Activated CD4-positive, alpha-beta T cell treated with anti-CD3 and anti-CD28 coated beads for 4 hours (primary cell): ENCODE measurements at places on chromosomes 1 and 21.
A peak's percentile ranks its signal among the peaks of the same experiment; 100 is the strongest.

DNA sequence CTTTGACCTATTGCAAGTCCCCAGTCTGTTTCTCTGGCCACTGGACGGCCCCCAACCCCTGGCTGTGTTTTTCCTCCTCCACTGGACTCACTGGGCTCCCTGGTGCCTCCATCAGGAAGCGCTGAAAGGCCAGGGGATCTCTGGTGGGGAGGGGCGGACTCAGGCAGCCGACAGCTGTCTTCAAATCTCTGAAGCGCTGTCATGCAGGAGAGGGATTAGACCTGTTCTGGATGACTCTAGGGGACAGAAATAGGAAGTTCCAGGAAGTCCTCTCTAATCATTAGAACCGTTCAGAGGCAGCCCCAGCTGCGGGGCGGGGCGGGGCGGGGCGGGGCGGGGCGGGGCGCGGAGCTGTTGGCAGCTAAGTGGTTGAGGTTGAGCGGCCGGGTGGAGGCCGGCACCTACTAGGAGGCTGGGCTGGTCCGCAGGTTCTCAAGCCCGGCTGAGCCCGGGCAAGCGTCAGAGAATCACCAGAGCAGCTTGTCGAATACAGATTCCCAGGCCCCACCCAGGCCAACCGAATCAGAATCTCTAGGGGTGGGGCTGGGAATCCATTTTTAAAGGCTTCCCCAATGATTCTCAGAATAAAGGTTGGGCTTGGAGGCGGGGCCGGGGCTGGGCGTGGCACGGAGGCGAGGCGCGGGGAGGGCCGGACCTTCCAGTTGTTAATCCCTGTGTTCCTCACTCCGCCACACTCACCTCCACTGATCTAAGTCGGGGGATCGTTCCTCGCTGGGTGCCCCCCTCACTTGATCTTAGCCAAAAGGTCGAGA lies 11.4 kb upstream of the PHLDA3 start:
- peak; percentile 40 for DNase-seq

DNA sequence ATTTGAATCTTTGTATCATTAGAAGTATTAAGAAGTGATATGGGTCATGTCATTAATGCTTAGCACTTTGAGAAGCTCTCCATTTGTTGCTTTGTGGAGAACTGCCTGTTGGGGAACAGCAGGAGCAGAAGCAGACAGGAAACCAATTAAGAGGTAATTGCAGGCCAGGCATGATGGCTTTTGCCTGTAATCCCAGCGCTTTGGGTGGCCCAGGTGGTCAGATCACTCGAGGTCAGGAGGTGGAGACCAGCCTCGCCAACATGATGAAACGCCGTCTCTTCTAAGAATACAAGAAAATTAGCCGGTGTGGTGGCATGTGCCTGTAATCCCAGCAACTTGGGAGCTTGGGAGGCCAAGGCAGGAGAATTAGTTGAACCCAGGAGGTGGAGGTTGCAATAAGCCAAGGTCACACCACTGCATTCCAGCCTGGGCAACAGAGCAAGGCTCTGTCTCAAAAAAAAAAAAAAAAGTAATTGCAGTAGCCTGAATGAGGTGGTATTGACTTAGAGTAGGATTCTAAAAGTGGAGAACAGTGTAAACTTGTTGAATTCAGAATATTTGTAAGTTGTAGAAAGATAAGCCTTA lies 57.8 kb upstream of the FASLG start:
- no peak for DNase-seq

GRCh38 chr1:41078616-41079015 lies 57.1 kb upstream of the SLFNL1 start:
- DNase-seq = no peak

DNA sequence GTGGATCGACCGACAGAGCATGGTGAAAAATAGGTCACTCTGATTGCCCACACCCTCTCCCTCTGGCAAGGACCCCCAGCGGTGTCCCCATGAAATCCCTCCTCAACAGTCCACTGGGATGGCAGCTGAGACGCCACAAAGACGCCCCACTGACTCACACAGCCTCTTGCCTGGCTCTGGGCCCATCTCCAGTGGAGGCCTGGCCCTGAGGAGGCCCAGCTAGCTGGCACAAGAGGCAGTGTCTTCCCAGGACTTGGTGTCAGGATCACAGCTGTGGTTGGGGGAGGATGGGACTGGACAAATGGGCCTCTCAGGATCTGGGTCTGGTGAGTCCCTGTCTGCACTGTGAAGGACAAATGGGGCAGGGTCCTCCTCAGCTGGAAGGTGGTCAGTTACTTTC lies 4.6 kb downstream of the ALX3 start:
- DNase-seq = no peak

DNA sequence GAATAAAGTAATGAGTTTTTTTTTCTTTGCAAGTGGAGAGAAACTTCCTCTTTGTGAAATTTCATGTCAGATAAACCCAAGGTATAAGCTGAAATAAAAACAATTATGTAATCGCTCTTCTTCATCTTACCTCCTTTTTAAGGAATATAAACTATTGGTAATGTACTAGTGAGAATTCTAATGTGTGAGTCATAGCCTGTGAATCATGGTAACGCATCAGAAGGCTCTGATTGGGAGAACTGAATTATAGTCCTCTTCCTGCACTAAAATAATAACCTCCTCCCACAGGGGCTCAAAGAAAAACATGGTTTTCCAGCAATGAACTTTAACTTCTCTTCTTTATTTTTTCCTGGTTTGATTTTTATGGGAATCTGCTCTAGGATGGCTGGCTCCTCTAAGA lies 57.1 kb upstream of the COX20 start:
- no peak for DNase-seq

DNA sequence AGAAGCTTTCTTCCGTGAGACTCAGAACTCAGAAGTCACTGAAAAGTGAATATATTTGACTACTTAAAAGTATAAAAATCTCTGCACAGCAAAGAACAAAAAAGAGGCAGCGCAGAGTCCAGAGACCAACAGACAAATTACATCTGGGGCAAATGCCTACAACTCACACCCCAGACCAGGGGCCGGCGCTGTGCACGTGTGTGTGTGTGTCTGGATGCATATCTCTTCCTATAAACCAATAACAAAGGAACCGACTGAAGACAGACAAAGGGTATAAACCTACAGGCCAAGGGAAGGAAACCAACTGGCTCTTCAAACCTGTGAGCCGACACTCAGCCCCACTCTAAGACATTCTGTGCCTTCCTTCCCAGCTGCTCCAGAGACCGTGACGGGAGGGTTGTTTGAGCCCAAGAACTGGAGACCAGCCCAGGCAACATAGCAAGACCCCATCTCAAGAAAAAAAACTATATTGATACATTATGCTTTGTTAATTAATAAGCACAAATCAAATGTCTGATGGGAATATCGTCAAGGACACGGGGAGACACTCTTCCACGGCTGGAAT lies 18.8 kb downstream of the WNT9A start:
- DNase-seq = no peak

DNA sequence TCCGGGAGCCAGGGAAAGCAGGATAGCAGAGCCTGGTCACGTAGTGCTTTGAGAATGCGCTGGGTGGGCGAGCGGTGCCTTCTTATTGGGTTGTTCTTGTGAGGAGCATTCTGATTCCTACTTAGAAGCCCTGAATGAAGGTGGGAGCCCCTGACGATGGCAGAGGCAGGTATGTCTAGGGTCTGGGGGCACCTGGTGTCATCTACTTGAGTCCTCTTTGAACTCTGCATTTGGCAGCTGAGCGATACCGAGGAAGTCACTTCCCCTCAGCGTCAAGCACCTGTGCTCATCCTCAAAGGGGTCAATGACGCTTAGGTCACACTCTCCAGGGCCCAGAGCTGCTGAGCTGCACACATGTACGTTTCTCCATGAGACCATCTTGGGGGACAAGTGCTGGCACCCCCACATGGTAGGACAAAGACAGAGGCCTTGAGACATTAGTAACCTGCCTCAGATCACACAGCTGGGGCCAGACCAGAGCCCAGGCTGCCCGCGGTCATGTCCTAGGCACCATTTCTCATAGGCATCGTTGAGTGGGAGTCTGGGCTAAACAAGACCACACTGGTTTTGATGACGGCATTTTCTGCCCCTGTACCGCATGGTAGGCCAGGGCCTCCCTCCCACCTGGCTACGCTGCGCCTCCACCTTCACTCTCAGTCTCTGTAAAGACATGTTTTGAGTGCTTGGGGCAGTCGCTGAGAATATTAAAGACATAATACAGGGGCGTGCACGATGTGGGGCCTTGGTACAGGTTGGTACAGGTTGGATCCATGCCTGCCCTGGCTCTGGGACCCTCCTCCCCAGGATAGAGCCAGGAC lies 69.1 kb upstream of the ABCG1 start:
- DNase-seq = no peak

- no peak for DNase-seq
Observed at GRCh38 chr1:232861107-232861506, 55.9 kb downstream of the MAP10 start.

GRCh38 chr1:163308811-163309210 lies 12.9 kb upstream of the NUF2 start:
- no peak for DNase-seq

DNA sequence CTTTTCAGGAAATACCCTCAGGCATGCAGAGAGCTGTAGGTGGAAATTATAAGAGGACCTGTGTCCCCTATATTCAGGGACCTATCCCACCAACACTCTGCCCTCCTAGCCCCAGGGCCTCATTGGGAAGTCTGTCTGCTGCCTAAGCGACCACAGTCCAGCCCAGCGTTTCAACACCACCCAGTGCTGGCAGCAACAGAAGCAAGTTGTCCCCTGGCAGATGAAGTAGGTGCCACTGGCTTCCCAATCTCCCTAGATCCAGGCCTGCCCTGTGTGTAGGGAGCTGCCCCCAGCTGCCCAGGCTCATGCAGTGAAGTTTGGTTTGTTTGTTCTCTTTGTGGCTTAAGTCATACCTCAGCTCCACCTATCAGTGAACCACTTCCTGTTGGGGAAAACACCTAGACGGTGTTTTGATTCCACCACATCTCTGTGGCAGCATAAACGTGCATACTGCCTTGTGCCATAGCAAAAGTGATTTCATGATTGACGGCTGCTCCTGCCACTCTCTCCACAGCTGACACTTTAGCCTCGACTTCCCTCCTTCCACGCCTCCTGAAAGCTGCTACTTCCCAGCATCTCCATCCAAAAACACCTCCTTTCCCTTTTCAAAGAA lies 8.1 kb upstream of the LEFTY1 start:
- DNase-seq = peak; percentile 64

DNA sequence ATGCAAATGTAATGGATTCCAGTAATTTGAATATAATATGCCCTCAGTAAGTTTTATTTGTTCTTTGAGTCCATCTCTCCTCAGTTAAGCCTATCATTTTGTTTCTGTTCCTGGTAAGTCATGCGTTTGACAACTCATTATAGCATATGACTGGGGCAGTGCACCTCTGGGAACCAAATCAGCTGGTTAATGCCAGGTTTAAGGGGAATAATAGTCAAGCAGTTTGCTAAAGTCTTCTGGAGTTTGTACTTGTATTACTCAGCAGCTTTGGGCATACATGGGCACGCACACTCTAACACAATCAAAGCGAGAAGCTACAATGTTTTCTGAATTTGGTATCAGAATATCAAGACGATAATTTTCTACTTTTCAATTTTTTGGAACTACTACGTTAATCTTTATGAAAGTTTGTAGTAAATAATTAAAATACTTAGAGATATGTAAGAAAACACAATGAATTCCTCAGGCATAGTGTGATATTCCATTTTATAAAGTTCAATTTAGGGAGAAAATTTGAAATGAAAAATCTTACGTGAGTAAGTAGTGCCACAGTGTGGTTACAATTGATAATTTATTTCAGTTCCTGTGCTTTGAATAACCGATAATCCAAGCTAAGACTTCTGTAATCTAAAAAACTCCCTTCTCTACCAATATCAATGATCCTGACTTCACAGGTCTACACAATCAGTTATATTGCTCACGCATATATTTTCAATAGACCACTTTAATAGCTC lies 43.8 kb upstream of the KCTD3 start:
- DNase-seq = no peak

DNA sequence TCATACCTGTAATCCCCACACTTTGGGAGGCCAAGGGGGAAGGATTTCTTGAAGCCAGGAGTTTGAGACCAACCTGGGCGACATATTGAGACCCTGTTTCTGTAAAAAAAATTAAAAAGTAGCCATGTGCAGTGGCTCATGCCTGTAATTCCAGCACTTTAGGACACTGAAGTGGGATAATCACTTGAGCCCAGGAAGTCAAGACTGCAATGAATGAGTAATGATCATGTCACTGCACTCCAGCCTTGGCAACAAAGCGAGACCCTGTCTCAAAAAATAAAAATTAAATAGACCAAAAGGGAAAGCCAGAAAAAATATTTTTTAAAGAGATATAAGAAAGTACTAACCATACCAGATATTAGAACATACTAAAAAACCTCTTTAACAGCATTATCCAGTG lies 44.7 kb upstream of the LYPLAL1 start:
- DNase-seq = no peak

DNA sequence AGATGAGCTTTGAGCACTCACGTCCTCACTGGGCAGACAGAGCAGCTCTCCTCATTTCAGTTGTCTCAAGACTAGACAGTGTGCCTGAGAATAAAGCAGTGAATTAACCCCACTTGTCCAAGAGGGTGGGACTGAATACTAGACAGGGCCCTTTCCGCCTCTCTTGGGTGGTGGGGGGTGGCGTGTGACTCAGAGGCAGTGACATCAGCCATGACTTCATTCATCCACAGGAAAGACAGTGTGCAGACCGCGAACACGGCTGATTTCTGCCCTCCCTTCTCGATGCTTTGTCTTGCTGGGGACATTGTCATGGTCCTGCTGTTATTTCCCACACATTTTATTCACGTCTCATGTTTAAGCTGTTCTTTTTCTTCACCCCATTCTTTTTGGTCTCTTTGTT lies 64.9 kb downstream of the FGGY start:
- no peak for DNase-seq

DNA sequence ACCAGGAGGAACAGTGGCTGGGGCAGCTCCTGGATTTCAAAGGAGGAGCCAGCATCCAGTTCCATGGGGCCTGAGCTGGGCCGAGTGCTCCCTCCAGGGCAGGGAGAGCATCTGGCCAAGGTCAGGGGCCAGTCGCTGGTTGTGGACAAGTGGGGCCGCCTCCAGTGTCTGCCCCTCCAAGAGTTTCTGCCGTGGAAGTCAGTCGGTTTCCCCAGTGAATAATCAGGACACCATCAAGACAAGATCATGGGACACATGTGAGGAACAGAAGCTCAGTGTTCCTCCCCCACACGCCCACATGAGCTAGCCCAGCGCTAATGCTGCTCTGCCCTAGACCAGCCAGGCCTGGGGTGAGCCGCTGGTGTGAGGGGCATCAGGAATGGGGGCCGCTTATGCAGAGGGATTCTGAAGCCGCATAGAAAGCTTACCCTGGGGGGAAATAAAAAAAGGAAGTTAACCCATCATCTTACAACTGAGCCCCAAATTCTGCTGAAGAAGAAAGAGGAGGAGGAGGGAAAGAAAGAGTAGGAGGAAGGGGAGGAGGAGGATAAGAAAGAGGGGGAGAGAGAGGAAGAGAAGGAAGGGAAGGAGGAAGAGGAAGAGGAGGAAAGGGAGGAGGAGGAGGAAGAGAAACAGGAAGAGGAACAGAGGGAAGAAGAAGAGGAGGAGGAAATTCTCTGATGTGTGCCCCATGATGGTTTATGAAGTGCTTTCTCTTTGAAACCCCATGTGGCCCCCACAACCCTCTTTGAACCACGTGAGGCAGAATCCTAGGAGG lies 198.4 kb downstream of the MATN1 start:
- DNase-seq = no peak
